ENCODE measurements at places on chromosomes 4 and X.

- DNase-seq: no peak
These were observed 30.9 kb downstream of the PTCHD1 start for GRCh38 chrX:23365541-23365940.

DNA sequence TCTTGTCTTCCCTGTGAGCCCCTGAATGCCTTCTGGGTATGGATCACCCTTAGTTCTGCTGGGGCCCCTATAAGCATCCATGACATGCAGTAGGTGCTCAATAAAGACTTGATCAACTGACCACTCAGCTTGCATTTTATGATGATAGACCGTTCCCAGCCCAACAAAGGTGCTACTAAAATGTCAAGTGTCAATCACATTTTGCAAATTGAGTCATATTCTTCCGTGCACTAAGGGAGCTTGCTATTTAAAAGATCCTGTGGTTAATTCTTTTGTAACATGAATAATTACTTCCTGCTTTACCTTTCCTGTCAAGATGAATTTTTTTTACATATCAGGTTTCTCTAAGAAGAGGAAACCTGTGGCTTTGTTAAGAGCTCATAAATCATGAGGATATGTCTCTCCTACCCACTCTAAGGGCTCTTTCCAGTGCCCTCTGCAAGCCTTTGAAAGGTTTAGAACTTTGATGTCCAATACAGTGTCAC is 47.6 kb downstream of the SH3KBP1 start:
- DNase-seq: no peak

DNA sequence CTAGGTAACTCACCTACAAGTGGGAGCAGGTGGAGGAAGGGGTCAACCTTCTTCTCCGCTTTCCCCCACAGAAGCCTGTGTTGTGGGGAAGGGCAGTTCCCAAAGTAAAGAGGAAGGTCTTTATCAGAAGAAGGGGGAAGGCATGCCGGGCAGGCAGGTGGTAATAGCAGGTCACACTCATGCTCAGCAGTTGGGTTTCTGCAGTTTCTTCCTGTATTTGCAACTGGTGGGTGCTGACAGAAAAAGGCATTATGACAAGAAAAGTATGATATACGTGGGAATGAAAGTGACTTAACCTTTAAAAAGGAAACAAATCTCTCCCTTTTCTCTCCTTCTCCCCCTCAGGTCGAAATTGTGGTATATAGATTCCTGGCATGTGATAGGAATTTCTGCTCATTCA is 3.7 kb downstream of the MTMR1 start:
- DNase-seq: no peak

GRCh38 chr4:77007358-77008230 is 58.0 kb downstream of the SEPTIN11 start:
- DNase-seq: peak; percentile 36

GRCh38 chr4:94564252-94564651 is 112.5 kb downstream of the PDLIM5 start:
- DNase-seq: no peak

- no peak for DNase-seq
These were observed 4.2 kb upstream of the NDST4 start for GRCh38 chr4:115117651-115118050.

- DNase-seq: no peak
These were observed 2.0 kb downstream of the CPLX1 start for GRCh38 chr4:823761-824460.

DNA sequence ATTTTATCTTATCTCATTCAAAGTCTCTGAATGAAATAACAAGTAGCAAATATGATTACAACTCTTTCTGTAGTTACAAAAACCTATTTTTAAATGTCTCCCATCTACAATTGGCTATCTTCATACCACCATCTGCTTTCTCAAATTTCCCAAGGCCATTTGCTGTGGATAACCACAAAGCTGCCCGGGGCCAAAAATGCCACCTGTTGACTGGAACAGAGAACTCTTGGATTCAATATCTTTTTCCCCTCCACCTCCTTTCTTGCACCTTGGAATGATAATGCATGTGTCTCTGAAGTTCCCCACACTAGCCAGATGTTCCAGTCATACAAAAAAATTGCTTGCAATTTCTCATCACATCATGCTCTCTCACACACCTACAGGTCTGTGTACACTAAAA is 93.3 kb upstream of the SCML1 start:
- no peak for DNase-seq
